Endodermal cell (in vitro differentiated cells): ENCODE measurements at places on chromosomes 6 and 20. TPM values are rescaled to one million over a fixed set of nuclear protein-coding genes. Genes with fewer than 3 reads are reported as not detected.

- no peak for DNase-seq
These were observed 315.1 kb downstream of the HDGFL1 start for GRCh38 chr6:22884456-22884855.

- no peak for DNase-seq
These were observed 61.6 kb upstream of the DSP start for GRCh38 chr6:7479801-7480266.

DNA sequence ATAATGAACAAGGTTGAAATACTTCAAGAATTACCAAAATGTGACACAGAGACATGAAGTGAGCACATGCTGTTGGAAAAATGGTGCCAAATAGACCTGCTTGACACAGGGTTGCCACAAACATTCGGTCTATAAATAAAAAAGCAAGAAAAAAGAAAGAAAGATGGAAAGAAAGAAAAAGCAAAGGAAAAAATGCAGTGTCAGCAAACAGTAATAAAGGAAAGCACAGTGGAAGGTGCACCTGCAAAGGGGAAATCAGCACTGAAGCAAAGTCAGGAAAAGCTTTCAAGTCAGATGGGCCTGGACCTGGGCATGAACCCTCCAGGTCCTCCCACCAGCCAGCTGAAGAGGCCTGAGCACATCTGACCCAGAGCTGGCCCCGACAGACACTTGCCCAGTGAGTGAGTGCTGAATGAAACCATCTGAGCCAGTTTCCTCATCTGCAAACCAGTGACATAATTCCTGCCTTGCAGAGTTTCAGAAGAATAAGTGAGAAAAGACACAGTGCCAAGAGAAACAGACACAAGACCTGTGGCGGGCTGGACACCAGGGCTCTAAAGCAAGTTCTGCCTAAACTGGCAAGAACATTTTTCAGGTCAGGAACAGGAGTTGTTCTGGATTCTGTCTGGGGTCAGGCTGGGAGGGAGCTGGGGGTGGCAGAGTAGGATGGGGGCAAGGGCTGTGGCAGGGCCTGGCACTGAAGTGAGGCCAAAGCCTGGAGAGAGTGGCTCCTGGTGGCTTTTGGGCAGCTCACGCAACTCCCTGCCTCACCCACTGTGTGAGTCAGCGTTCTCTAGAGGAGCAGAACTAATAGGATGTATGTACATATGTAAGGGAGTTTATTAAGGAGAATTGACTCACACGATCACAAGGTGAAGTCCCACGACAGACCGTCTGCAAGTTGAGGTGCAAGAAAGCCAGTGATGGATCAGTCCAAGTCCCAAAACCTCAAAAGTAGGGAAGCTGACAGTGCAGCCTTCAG is 23.9 kb upstream of the MICB start:
- peak; percentile 24 for DNase-seq

GRCh38 chr6:33620158-33620855 is 815 bp upstream of the ITPR3 start:
- DNase-seq = peak; percentile 76

DNA sequence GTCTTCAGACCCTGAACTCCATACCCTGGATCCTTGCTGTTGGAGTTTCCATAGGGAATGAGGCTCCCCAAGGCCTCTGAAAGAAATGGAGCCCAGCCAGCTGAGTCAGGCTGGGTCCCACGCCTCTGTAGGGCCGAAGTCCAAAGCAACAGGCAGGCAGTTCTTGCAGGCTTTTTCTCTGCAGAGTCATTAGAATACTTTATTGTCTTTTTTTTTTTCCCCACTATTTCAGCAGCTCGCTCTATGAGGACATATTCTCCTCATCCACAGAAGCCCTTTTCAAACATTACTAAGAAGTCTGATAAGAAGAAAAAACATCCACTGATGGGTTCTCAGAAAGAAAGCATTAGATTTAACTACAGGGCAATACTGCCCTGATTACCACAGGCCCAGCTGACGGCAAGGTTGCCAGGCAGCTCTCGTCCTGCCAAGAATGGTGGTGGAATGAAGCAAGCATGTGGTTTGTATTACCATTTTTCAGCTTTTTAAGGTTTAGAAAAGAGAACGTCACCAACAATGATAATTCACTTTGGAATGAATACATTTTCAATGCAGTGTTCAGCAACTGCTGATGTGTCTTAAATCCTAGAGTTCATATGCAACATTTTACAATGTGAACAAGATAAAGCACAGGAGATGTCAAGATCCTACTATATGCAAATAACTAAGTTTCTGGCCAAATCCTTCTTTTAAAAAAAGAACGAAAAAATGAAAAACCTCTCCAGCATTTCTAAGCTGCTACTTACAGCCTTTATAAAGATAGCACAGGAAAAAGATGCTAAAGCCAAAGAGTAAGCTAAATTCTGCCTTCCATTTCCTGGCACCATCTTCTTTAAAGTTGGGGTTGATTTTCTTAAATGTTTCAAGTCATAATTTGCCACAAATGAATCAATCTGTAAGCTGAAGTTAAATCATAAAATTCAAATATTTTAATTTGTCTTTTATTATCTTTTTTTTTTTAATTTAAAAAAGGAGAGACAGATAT is 223.6 kb upstream of the CITED2 start:
- peak; percentile 51 for DNase-seq

DNA sequence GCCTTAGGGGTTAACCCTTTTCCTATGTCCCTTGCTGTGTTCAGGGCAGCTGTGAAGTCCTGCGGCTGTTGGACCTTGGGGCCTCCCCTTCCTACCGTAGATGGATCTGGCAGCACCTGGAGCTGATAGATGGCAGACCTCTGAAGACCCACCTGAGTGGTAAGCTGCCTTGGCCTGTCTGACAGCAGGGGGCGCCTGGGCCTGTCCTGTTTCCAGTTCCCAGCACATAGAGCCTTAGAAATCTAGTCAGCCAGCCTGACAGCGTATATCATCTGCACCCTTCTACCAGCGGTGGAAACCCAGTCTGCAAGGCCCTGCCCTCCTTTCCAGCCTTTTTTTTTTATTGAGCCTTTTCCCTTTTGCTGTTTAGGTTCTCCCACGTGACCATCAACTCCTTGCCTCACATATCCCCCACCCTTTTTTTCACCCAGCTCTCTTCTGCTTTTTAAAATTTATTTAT is 26.6 kb downstream of the CNBD2 start:
- peak; percentile 98 for DNase-seq

DNA sequence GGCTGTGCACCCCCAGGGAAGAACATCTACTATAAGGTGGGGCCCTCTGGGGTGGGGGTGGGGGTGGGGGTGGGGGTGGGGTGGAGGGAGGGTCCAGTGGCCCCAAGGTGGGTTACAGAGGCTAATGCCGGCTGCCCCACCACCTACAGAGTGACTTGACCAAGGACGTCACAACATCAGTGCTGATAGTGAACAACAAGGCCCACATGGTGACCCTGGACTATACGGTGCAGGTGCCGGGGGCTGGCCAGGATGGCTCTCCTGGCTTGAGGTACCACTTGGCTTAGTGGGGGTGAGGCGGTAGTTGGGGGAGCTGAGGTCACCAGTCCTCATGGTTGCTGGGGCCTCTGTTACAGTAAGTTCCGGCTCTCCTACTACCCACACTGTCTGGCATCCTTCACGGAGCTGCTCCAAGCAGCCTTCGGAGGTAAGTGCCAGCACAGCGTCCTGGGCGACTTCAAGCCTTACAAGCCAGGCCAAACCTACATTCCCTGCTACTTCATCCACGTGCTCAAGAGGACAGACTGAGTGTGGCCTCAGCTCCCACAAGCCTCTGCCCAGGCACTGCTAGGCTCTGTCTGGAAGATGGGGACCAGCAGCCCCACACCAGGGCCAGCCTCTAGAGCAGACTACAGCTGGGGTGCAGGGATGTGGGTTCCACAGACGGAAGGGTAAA is 2.8 kb downstream of the GNMT start:
- DNase-seq = no peak

DNA sequence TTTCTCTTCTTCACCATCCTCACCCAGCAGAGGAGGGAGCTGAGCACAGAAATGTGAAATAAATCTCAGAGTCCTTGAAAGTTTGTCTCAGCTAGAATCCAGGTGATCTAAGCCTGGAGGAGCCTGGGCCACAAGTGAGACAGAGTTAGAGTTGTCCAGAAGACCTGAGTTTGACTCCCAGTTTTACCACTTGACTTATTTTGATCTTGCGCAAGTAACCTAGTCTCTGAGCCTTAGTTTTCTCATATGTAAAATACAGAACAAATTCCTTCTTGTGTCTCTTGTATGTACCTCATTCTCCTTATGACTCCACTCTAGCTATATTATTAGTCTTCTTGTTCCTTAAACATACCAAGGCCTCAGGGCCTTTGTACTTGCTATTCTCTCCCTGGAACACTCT is 36.7 kb downstream of the RALY start:
- DNase-seq = no peak

GRCh38 chr6:291204-291696 is 1.0 kb upstream of the DUSP22 start:
- DNase-seq = no peak

DNA sequence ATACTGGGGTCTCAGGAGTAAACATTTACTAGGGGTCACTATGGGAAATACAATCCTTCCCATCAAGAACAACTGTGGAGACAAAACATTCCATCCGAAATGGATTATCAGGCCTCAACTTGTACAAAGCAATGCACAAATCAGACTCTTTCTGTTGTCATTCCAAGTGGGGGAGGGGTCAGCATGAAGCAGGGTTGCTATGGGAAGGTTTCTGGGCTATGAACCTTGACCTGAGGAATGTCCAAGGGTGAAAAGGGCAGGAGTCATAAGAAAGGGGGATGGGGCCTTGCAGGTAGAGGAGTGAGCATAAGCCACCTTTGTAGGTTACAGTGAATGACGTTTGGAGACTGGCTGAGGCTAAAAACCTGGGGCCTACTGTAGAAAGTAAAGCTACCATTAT is 3.1 kb downstream of the METTL24 start:
- DNase-seq = no peak

- no peak for DNase-seq
These were observed 4.9 kb upstream of the SCP2D1 start for GRCh38 chr20:18808712-18809111.

GRCh38 chr20:17890330-17890729 is 78.3 kb downstream of the SNX5 start:
- DNase-seq = no peak

GRCh38 chr6:139474145-139475108 is 100.0 kb upstream of the CITED2 start:
- DNase-seq = peak; percentile 59

DNA sequence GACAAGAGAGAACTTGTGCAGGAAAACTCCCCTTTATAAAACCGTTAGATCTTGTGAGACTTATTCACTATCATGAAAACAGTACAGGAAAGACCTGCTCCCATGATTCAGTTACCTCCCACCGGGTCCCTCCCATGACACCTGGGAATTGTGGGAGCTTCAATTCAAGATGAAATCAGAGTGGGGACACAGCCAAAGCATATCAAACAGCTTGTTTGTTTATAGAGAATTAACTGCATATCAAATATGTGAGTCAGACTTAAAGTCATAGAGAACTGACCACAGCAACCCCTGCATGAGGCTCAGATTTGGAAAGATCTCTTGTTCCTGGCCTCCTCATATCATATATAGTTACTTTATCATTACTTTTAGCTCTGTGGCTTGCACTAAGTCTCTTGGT is 29.1 kb upstream of the HDAC2 start:
- no peak for DNase-seq

DNA sequence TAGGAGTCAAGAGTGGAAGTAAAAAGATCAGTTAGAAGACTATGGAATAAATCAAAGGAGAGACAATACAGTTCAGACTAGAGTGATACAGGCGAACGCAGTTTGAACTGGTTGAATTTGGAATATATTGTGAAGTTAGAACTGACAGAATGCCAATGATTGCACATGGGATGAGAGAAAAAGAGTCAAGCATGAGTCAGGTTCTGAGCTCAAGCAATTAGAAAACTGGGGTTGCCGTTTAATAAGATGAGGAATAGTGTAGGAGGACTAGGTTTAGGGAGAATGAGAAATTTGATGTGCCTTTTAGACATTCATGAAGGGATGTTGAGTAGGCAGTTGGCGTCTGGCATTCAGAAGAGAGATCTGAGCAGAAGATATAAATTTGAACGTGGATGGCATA is 8.0 kb downstream of the RNF217 start:
- DNase-seq = no peak

- peak; percentile 78 for DNase-seq
These were observed 11.9 kb upstream of the CPNE5 start for GRCh38 chr6:36851149-36851614.

DNA sequence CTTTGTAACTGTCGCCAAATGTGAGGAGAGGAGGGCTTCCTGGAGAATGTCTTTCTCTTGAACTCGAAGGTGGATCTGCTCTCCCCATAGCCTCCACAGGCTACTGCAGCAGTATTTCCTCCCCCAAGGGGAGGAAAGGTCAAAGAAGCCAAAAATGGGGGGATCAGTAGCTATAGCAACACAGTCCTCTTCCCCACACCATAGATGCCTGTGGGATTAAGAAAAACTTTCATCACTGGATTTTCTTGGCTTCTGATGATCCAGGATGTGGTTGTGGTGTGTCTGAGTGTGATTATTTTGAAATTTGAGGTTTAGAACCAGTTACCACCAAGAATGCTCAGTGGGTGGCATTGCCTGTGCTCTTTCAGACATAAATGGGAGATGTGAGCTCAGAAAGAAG is 140.1 kb upstream of the SPACA1 start:
- DNase-seq = no peak

Gene MICB
- total RNA-seq = 7.3 to 9.8 TPM (median 8.2 TPM) in 3 replicates

Gene SLC17A1
- not detected in 2 replicates for total RNA-seq

Gene PGC
- not detected in 2 replicates for total RNA-seq

Gene TRMT11
- total RNA-seq = 27.2 and 29.4 TPM in 2 replicates

Gene SYTL3
- total RNA-seq = 0.20 and 0.79 TPM in 2 replicates

Gene PTCRA
- total RNA-seq = not detected in 2 replicates

Gene KCNK16
- total RNA-seq = not detected in 3 replicates

Gene YIPF3
- total RNA-seq = 99.4 and 103 TPM in 2 replicates
